ENCODE measurements at places on chromosomes 3 and 15.
A peak's percentile ranks its signal among the peaks of the same experiment; 100 is the strongest.

DNA sequence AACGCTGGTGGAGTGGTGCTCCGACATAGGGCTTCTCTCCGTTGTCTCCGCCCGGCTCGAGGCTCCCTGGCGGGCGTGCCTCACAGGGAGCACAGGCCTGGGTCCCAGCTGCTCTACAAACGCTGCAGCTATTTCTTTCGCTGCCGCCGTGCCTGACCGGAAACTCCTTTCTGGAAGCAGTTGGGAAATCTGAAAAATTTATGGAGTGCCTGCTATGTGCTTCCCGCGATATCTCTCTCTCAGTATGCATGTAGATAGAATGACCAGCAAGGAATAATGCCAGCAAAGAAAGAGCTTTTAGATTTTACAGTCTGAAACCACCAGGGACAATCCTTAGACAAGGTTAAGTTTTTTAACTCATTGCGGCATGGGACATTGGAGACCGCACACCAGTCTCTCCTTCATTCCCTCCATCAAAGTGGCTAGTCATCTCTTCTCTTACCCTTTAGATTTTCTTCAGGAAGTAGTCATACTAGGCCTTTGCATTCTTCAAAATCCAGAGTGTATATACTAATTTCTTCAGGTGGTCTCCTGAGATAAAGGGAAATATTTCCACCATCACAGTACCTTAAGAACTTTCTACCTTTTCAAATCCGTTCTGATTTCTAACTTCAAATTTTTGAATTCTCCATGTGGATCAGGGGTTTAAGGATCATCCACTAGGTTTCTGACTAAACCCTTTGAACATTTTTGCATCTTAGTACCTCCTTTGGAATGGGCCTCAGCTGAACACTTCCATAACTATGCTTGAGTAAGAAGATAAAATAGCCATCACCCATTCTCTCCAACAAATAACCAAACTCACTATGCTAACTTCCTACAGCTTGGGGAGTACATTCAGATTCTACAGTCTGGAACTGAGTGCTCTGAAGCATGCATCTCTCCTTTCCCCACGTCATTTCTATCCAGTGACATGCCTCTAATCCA lies 1.1 kb upstream of the NPHP3 start:
- peak overlapping the region; percentile 65 for H3K27ac ChIP-seq
- peaks cover 3% of the 10 kb centered on the region for H3K27me3 ChIP-seq
- DNase-seq = no peak
- peak overlapping the region; percentile 79 for H3K4me3 ChIP-seq
- peaks cover 37% of the 10 kb centered on the region for H3K4me1 ChIP-seq
- H3K36me3 ChIP-seq = peaks cover 23% of the 10 kb centered on the region

DNA sequence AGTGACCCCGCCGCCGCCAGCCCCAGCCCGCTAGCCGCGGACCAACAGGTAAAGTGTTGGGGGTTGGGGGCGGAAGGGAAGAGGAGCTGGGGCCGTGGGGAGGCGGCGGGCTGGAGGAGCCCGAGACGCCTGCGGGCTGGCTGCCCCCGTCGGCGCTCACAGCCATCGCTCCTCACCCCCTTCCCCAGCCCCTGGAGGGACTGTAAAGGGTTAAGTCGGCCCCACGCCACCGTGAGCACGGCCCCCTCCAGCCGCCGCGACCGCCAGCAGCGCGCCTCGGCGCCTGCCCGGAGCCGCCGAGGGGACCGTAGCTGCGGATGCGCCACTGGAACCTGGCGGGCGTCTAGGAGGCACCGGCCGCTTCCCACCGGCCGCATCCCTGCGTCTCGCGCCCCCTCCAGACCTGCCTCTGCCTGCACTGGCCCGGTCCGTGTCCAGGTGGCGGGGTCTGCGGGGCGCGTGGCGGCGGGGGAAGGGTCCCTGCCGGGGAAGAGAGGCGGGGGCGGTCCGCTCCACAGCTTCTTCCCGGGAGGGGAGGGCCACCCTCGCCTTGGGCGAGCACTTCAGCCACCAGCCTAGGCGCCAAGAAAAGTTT lies 522 bp downstream of the MED12L start:
- peaks cover 48% of the 10 kb centered on the region for H3K27me3 ChIP-seq
- peak overlapping the region; percentile 77 for H3K4me3 ChIP-seq

GRCh38 chr3:4655145-4656045 lies 162.2 kb downstream of the ITPR1 start:
- H3K27ac ChIP-seq = no peak overlapping the region
- H3K36me3 ChIP-seq = peaks cover 18% of the 10 kb centered on the region
- no peak for DNase-seq
- H3K4me1 ChIP-seq = no peaks in the 10 kb centered on the region
- H3K27me3 ChIP-seq = no peaks in the 10 kb centered on the region

DNA sequence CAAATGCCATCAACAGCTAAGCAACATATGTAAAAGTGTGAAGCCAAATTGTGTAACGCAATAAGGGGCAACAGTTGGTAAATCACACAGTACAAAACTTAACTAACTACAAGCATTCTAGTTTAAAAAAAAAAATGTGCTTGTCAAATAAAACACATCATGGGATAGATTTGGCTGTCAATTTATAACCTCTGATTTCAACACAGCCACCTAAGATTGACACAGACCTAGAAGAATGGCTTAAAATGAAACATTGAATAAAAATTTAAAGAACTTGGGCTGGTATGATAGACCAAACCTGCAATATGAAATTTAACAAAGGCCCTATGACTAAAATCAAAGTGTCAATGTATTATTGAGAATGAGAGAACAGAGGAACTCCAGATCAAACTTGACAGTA lies 148.4 kb downstream of the NR1I2 start:
- H3K27me3 ChIP-seq = no peaks in the 10 kb centered on the region
- H3K27ac ChIP-seq = no peak overlapping the region
- H3K4me3 ChIP-seq = no peak overlapping the region
- DNase-seq = no peak
- no peaks in the 10 kb centered on the region for H3K4me1 ChIP-seq

DNA sequence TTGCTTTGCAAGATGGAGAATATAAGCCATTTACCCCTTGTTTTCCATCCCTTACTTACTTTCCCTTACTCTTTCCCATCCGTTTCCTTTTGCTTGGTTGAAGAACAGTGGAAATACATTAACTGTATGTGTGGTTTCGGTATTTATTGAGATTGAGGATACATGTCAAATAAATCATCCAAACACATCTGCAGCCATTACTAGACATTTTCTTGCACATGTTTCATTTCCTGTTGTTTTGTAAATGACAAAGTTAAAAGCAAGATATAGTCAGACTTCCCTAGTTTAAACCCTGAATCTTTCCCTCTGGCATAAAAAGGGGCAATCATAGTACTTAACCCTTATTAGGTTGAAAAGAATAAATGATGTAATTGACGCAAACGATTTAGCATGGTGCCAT lies 82.1 kb upstream of the BCHE start:
- no peaks in the 10 kb centered on the region for H3K36me3 ChIP-seq
- H3K27me3 ChIP-seq = no peaks in the 10 kb centered on the region
- DNase-seq = no peak
- H3K4me3 ChIP-seq = no peak overlapping the region

DNA sequence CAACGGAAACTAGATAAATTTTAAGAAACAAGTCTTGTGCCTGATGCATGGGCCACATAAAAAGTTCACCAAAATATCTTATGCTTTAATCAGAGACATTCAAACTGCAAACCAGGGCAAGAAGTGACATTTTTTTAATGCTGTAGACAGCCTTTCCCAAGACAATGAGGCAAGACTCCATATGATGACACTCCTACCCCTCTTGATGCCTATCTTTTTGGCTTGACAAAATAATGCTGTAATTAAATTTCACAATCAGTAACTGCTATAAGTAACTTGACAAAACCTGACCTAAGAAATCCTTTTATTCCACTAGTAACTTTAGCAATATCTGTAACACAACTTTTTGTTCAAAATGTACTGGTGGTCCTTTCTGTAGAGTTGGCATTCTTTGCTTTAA lies 48.7 kb downstream of the ECT2 start:
- peaks cover 59% of the 10 kb centered on the region for H3K36me3 ChIP-seq
- no peak for DNase-seq
- no peak overlapping the region for H3K4me3 ChIP-seq
- no peaks in the 10 kb centered on the region for H3K27me3 ChIP-seq
- peaks cover 16% of the 10 kb centered on the region for H3K4me1 ChIP-seq

DNA sequence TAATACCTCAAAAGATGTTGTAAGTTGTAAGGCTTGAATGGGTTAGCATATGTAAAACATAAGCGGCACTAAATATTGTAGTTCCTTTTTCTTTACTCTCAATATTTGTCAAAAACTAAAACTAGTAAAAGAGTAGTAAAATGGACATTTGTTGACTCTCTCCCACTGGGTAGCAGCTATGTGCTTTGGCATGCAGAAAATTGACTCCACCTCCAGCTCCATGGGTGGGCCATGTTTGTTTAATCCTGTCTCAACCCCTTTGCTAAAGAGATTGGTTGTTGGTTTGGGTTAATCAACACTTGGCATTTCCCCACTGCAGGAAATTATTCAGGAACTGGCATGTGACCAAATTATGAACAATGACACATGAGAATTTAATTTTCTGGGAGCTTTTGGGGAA lies 114.8 kb downstream of the EOMES start:
- no peak overlapping the region for H3K27ac ChIP-seq
- no peaks in the 10 kb centered on the region for H3K36me3 ChIP-seq
- H3K4me1 ChIP-seq = peaks cover 4% of the 10 kb centered on the region
- H3K27me3 ChIP-seq = no peaks in the 10 kb centered on the region
